ENCODE measurements at places on chromosomes 6 and 20.

GRCh38 chr6:108145639-108146038, 20.2 kb upstream of the NR2E1 start:
- DNase-seq = no peak

DNA sequence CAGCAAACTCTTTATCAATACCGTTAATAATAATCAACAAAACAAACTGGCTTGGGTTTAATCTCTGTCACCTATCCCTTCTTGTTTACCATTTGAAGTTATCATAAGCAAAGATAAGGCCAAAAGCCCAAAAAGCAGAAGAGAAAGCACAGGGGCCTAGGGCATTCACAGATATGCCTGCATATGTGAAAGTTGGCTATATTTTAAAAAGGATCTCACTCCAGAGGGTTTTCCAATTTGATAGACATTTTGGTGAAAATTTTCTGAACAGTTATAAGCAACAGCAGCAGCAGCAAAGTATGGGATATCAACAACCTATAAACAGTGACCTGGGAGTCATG, 101.1 kb downstream of the ATXN1 start:
- no peak for DNase-seq

DNA sequence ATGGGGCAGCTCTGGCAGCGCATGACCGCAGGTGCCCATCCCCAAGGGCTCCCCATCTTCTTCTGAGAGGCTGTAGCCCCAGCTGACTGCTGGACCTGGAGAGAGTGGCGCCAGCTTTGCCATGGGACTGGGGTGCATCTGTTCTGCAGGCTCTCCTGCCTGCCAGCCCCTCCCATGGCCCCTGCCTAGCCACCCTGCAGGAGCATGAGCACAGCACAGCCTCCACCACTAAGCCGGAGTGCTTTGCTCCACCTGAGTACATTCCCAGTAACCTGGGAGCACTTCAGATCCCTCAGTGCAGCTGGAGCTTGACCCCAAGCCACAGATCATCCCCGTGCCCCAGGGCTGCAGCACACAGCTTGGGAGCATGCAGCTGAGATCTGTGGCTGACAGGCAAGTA, 16.0 kb downstream of the DEFB125 start:
- DNase-seq = no peak

GRCh38 chr6:144344646-144345045, 59.5 kb downstream of the UTRN start:
- DNase-seq = no peak

- no peak for DNase-seq
Measured at GRCh38 chr6:149840345-149841075, 23.6 kb downstream of the LRP11 start.

DNA sequence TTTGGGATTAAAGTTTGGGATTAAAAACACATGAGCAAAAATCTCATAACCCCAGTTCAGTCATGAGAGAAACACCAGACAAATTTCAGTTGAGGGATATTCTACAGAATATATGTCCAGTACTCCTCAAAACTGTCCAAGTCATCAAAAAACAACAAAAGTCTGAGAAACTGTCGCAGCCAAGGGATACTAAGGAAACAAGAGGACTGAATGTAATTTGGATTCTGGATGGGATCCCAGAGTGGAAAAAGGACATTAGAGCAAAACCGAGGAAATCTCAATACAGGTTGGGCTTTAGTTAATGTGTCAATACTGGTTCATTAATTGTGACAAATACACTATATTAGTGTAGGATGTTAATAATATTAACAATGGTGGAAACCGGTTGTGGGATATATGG, 219.3 kb downstream of the BCKDHB start:
- no peak for DNase-seq

DNA sequence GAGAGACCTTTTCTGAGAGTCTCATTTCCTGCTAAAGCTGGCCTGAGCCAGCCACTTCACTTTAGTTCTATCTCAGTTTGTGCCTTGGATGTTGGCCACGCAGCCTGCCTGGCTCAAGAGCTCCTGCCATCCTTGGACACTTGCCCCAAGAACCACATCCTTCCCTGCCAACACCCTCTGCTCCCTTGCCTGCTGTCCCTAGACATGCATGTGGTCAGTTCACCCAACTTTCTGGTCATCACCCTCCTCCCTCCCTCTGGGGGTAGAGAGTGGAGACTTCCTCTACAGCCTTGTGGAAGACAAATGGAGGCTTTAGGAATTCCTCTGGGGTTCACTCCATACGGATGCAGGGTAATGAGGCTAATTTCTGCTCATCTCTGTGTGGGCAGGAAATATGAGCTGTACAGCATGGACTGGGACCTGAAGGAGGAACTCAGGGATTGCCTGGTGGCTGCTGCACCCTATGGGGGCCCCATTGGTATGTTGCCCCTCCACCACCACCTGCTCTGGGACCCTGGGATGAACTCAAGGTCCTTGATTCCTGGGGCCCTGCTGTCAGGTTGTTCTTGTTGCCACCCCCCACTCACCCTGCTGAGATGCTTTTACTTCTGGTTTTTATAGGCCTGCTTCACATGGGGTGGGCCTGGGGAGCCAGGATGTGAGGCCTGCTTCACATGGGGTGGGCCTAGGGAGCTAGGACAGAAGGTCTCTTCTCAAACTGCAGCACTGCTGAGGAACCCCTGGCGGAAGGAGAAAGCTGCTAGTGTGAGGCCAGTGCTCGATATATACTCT, 13.8 kb upstream of the PTPRA start:
- DNase-seq = no peak

DNA sequence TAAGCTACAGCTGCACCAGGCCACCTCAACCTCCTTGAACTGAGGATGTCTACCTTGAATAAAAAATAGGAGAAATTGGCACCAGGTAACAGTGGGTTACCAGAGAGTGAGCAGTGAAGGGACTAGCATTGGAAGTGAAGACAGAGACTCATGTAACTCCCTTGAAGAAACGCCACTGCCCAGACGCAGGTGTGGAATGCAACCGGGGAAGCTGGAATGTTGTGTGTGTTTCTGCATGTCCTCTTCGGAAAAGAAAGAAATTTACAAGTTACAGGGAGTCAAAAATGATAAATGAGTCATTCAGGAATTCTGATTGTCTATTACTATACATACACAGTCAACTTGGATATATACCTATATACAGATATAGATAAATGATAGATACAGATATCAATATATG, 514.7 kb upstream of the AGPAT4 start:
- no peak for DNase-seq

- no peak for DNase-seq
Measured at GRCh38 chr6:157298216-157298724, 25.0 kb downstream of the TMEM242 start.

GRCh38 chr6:168007592-168008338, 10.3 kb downstream of the KIF25 start:
- no peak for DNase-seq

GRCh38 chr6:44868910-44869309, 459.2 kb upstream of the RUNX2 start:
- no peak for DNase-seq

- no peak for DNase-seq
Measured at GRCh38 chr20:62676976-62677375, 31.7 kb upstream of the NTSR1 start.

DNA sequence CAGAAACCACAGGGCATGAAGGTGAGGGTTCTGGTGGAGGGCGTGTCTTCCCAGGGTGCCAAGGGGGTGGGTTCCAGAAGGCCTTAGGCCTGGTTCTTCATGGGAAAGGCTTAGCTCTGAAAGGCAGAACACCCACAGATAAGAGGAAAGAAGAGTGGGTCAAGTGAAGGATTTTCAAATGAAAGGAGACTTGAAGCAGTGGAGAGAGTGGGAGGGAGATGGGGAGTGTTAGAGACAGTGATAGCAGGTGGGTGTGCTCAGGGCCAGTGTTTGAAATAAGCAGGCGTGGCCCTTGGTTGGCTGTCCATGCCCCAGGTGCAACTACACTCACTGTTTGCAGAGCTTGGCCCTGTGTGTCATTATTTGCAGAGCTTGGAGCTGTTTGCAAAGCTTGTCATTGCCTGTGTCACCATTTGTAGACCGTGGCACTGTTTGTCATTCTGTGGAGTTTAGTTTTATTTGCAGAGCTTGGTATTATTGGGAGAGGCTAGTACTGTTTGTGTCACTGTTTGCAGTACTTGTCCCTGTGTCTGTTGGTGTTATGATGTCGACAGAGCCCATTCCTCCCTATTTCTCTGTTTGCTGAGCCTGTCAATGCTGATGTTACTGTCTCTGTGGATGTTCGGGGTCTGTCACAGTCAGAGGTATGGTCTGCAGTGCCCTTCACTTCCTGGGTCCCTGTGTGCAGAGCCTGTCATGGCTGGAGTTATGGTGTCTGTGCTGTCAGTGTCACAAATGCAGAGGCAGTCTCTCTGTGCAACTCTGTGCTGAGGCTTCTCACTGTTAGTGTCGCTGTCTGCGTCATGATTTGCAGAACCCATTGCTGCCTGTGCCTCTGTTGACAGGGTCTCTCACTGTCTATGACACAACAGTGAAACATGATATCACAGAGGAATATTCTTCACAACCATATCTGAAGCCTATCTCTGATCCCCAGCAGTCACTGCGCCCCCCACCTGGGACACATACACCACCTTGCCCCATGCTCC, 127.7 kb upstream of the LRFN2 start:
- no peak for DNase-seq

DNA sequence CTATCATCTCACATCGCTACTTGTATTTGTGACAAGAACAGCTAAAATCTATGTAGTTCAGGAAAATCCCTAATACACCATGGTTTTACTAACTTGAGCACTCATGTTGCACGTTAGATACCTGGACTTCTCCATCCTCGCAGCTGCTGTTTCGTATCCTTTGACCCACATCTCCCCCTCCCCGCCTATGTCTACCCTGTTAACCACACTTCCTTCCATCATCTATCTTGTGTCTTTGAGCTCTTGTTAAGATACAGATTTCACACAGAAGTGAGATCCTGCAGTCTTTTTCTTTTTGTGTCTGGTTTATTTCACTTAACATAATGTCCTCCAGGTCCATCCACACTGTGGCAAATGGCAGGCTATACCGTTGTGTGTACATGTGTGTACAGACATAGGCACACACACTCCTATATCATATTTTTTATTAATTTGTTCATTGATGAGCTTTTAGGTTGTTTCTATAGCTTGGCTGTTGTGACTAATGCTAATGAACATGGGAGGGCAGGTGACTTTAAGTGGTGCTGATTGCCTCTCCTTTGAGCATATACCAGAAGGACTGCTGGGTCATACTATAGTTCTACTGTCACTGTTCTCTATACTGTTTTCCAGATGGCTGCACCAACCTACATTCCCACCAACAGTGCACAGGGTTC, 117.8 kb downstream of the WDR27 start:
- DNase-seq = no peak

GRCh38 chr20:8246153-8246552, 114.1 kb downstream of the PLCB1 start:
- no peak for DNase-seq

GRCh38 chr20:36778831-36779655, 5.5 kb upstream of the DSN1 start:
- no peak for DNase-seq

- peak; percentile 36 for DNase-seq
Measured at GRCh38 chr20:23048283-23049200, 930 bp downstream of the THBD start.

DNA sequence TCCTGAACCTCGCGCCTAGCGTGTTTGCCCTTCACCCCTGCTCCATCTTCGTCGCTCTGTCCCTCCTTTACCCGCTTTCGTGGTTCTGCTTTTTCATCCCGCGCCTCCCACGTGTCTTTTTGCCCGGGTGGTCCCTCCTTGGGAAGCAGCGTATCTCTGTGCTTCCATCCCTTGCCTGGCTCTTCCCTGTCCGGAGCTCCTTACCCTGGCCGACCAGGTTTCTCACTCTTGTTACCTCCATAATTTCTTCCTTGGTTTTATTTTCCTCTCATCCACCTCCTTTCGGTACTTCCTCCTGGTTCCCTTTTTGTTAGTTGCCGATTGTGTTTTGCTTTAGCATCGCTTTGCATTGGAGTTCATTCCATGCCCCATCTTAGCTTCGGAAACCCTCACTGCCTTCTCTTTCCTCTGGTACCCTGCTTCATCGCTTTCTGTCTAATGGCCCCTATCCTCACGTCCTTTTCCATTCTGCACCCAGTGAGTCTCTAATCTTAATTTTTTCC, 735 bp downstream of the FAM135A start:
- no peak for DNase-seq

DNA sequence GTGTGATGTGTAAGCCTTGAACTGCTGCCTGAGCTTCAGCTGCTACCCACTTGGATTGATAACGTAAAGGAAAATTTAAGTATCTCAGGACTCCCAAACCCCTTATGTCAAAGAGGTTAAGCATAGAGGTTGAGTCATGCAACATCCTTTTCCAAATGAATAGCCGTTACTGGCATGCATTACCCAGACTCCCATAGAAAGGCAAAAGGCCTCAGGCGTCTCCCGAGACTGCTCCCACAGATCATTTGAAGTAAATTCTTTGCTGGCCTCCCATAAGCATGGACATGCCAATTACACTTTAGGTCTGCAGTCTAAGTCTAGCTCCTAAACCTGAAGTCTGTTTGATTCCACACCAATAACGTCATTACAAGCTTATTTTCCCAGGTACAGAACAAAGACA, 14.7 kb downstream of the IPCEF1 start:
- no peak for DNase-seq

DNA sequence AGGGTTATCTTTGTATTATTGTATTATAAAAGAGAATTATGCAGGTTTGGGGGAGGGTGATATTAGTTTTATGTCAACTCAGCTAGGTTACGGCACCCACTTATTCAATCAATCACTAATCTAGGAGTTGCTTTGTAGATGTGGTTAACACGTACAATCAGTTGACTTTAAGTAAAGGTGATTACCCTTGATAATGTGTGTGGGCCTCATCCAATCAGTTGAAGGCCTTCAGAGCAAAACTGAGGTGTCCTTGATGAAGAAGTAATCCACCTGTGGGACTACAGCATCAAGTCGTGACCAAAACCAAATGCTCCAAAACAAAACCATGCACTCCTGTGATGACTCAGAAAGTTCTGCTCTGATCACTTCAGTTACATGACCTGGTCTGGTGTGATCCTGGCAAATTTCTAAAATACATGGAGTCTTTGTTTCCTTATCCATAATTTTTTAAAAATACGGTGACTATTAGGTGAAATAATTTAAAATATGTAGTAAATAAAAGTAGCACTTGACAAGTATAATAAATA, 114.1 kb downstream of the IYD start:
- no peak for DNase-seq

DNA sequence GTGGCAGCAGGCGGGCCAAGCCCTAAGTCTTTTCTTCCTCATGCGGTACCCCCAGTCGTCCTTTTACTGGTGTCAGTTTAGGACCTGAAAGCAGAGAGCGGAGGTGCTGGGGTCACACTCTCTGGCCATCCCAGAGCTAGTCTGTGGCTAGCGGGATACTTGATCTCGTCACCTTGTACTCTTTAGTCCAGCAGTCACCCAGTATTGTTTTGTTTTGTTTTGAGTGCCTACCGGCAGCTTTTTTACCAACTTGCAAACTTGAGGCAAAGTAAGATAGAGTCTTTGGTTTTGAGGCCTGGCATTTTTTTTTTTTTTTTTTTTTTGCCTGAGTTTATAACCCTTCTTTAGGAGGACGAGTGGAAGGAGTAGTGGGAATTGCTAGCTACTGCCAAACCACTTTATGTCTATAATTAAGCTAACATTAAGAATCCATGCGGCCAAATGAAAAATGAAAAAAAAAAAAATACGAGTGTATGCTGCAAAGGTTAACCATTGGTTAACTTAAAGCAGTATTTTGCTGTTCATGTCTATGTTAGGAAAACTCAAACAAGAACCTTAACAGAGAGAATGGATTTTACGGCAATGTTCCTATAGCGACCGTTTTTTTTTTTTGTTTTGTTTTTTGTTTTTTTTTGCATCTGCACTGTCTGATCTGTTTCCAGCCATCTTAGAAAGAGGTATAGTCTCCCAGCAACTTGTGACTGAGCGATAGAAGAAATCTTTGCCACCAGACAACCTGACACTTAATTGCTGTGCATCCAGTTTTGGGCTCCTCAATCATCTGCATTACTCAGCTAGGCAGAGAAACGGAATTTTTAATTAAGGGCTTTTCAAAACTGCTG, 56.9 kb downstream of the FAM217A start:
- no peak for DNase-seq

Measured in GM12891 (cell line).